WTC11 (cell line): ENCODE measurements at places on chromosomes 7 and 10.

- no peak for DNase-seq
Observed at GRCh38 chr10:78260680-78261079, 227.0 kb downstream of the RPS24 start.

DNA sequence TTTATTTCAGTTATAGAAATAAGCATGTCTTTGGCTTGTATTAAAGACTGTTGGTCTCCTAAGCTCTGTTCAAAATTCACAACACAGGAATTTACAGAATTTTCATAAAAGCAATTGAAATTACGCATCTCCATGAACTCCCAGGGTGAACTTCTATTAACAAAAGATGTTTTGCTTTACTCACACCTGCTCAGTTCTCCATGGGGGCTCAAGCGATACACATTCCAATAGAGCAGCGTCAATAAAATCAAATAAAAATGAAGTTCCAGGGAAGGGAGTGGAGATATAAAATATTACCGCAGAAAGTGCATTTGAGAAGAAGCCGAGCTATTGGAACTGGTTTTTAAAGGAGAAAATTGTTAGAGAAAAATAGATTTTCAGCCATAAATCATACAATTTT is 41.5 kb upstream of the ZNF438 start:
- DNase-seq: no peak

- DNase-seq: no peak
Observed at GRCh38 chr7:135706038-135706742, 21.8 kb downstream of the SLC13A4 start.

- no peak for DNase-seq
Observed at GRCh38 chr10:86758189-86759072, 2.0 kb downstream of the BMPR1A start.

DNA sequence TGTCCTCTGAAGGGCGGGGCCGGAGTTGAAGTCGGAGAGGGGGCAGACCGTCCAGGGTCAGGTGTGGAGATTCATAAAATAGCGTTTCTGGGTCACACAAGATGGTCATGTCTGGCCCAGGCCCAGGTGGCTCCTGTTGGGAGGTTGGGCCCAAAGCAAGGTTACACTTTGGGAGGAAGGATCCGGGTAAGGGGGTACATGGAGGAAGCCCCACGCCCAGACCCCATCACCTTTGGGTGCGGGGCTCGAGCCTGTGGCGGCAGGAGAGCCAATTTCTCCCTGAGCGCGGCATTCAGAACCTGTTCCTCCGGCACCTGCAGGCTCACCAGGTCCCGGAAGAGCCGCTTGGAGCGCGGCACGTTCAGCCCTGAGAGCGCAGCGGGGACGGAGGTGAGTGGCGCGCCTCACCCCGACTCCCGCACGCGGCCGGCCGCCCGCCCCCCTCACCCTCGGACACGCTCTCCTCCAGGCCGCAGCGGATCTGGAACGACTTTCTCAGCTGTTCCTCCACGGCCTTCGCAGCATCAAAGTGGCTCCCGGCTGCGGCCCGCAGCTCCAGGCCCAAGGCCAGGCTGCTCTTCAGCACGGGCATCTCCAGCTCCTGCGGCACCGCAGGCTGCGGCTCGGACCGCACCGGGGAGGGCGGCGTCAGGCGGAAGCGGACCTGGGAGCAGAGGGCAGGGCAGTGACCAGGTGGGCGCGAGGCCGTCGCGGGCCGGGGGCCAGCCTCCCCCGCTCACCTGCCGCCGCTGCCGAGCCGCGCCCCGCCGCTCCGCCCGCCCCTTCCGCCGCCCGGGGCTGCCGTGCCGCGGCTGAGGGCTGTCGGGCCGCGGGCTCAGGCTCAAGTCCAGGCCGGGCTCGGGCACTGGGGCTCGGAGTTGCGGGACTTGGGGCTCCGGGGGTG is 644 bp downstream of the PPP1R35 start:
- DNase-seq: peak; percentile 47

GRCh38 chr10:31602541-31603234 is 283.7 kb downstream of the ZEB1 start:
- DNase-seq: peak; percentile 61

DNA sequence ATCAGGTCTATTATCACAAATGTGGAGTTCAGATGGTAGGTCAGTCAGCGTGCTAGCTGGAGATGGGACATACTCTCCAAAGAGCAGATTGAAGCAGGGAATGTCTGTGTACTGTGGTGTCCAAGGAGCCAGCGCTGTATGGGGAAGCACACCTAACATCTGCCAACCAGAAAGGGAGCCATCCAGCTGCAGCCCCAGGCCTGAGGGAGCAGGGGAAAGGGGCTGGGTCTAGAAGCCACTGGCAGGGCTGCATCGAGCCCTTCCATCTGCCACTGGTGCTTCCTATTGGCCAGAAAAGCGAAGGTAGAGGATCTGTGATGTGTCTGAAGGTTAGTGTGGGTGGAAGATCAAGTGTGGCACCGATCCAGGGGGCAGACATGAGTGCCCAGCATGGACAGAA is 8.0 kb upstream of the RAMP3 start:
- no peak for DNase-seq

GRCh38 chr7:155870334-155871180 is 58.3 kb upstream of the SHH start:
- no peak for DNase-seq

DNA sequence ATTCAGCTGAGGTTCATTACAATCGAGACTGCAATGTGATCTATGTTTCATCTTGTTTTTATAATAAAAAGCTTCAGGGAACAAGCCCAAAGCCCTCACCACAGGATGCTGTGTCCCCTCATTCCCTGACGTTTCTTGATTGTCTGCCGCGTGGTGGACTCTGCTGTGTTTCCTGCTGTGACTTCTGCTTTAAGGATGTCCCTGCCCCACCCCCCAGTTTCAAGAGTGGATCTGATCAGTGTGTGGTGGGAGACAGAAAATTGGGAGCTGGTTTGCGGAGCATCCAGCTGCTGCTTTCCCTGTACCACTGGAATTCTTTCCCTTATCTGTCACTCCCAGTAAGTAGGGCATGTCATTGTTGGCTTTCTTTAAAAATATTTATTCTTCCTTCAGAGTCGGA is 86.2 kb downstream of the CREM start:
- no peak for DNase-seq

- DNase-seq: peak; percentile 86
Observed at GRCh38 chr7:154953006-154953684, 49.8 kb downstream of the PAXIP1 start.

DNA sequence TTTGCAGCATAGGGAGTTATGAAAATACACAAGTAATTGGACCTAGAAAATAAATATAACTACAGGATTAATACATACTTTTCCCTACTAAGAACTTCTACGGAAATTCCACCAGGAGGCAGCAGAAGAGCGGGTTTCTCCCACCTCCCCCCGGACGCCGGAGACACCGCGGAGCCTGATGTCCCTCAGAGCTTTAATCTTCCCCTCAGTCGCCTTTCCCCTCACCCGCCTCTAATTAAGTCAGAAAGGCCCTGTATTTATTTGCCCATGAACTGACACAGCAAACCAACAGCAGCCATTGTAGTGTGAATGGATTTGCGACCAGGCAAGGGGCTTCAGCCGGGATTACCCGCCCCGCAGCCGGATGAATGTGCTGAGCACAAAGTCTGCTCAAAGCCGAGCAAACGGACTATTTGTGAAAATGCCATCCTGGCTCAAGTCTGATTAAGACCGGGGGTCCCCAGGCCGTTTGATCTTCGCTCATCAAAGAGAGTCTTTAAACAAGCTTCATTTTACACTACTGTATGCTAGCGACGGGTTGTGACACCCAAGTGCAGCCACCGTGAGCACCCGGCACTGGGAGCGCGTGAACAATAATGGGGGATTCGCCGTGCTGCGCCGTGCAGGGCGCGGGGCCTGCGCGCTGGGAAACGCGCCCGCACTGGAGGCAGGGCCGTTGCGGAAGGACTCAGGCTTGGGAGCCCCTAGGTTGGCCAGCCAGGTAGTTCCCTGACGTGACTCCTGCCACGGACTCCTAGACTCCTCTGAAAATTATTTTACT is 5.6 kb upstream of the DKK1 start:
- DNase-seq: peak; percentile 69

- DNase-seq: no peak
Observed at GRCh38 chr10:132624847-132625471, 87.4 kb downstream of the INPP5A start.

DNA sequence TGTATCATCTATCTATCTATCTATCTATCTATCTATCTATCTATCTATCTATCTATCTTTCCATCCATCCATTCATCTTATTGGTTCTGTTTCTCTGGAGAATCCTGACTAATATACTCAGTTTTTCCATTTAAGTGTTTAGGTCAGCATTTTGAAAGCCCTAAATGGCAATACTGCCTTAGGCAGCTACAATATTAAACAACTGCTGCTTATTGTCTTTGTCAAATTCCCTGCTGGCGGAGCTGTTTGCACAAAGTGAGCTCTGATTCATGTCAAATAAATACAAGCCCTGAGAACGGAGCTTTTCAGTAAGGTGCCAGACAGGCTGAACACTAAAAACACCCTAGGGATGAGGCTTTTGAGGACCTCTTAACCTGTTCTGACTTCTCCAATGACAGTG is 7.1 kb upstream of the KLHL7 start:
- DNase-seq: no peak

DNA sequence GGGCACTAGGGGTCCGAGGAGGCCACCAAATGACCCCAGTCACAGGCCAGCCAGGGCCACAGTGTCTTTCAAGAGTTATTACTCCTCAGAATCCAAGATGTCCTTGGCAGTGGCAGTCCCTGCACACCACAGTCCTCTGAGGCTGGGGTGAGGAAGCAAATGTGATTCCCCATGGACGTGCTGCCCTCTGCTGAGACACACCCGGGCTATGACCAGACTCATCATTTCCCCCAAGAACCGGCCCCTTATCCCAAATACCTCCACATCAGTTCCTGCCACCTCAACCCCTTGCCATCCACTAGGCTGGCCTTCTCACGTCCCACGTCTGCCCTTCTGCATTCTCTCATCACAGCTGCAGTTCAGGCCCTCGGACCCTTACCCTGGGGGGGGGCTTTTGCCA is 5.0 kb downstream of the PRKAG2 start:
- no peak for DNase-seq

- DNase-seq: no peak
Observed at GRCh38 chr10:129505500-129506075, 38.5 kb downstream of the MGMT start.

GRCh38 chr10:77925795-77926565 is 575 bp downstream of the DLG5 start:
- DNase-seq: peak; percentile 67

DNA sequence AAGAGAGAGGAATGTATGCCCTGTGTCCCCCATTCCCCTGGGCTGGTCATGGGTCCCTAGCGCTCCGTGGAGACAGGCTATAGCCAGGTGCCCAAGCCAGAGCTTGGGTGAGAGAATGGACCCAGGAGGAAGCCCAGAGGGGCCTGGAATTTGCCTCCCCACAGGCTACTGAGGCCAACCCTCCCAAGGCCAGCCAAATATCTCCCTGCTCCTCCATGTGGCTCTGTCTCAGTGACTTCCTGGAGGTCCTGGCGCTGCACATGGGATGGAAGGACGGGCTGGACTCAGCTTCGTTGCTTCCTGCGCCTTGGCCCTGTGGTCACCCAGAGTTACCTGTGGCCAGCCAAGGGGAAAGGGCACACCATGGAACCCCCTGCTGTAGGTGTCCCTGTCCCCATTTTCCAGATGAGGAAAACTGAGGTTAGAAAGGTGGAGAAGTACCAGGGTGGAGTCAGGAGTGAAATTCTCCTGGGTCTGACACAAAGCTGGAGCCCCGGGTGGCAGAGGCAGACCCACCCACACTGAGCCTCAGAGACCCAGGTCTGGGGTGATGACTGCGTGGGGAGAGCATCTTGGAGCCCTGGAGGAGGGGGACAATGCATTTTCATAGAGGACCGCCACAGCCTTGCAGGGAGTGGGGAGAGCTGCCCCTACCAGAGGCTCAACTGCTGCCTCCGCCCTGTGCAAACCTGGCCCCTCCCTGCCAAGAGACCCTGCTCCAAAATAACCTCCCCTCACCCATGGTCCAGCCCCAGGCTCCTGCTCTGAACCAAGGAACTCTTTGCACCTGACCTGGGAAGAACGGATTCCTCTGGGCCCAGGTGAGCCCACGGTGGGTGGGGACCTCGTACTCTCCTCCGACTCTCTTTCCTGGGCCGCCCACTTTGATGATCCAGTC is 42.6 kb downstream of the TMEM270 start:
- DNase-seq: no peak

- peak; percentile 62 for DNase-seq
Observed at GRCh38 chr10:93816123-93816747, 58.5 kb downstream of the LGI1 start.

DNA sequence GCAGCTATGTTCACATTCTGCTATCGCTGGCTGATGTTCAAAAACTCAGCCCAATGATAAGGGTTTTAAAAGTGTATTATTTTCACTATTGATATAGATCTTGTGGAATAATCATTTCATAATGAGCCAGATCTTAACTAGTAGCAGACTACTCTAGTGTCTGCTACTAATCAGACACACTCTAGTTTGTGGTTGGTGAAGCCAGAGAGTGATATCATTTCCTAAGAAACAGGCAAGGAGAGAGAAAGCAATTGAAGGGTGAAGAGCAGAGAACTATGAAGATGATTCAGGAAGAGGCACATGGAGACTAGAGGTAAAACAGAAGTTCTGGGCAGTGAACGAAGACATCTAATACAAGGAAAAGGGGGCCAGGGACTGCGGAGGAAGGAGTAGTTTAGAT is 58.2 kb upstream of the BET1 start:
- no peak for DNase-seq

- no peak for DNase-seq
Observed at GRCh38 chr10:31490858-31491504, 172.0 kb downstream of the ZEB1 start.

DNA sequence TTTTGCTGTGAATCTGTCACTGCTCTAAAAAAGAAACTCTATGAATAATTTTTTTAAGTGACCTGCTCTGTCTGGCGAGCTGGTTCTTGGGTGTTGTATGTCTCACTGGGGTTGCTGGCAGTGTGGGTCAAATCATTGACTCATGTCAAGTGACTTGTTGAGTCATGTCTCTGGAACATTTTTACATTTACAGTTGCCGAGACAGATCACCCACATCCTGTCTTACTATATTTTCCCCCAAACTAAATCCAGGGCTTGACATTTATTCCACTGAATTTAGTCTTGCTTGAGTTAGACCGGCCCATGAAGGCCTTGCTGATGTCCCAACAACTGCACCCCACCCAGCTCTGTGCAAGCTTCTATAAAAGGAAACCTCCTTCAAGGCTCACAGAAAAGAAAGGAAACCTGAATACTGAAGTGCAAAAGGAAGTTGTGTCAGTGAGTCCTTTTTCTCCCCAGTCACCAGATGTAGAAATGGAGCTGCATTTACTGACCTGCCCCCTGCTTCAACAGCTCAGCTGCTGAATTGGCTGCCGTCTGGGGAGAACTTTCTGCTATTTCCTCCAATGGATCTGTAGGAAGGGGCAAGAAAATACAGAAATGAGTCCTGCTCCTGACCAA is 290.3 kb downstream of the TNS3 start:
- DNase-seq: no peak

GRCh38 chr7:6258440-6259182 is 13.8 kb downstream of the CYTH3 start:
- no peak for DNase-seq

GRCh38 chr10:79054203-79055099 is 14.3 kb upstream of the ZMIZ1 start:
- DNase-seq: no peak

DNA sequence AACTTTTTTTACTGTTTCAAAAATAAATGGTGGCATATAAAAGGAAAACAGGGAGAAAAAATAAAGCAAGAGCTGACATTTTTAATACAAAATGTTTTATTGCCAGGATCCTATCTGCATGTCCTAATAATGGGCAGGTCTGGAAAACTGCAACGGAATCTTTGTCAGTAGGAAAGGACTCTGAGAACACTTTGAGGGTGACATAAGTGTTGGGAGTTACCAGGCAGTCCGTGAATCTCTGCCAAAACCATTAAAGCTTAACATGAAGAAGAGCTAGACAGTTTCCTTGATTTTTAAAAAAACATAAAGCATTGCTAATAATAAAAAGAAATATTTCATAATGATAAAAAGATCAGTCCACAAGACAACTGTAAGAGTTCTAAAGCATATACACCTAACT is 80.7 kb downstream of the AGMO start:
- no peak for DNase-seq
